Renal pelvis (tissue), 12 donors: ENCODE measurements at places on chromosomes 12 and 14.

- no peak for DNase-seq
Measured at GRCh38 chr14:23187925-23188324, 4.5 kb upstream of the SLC7A8 start.

DNA sequence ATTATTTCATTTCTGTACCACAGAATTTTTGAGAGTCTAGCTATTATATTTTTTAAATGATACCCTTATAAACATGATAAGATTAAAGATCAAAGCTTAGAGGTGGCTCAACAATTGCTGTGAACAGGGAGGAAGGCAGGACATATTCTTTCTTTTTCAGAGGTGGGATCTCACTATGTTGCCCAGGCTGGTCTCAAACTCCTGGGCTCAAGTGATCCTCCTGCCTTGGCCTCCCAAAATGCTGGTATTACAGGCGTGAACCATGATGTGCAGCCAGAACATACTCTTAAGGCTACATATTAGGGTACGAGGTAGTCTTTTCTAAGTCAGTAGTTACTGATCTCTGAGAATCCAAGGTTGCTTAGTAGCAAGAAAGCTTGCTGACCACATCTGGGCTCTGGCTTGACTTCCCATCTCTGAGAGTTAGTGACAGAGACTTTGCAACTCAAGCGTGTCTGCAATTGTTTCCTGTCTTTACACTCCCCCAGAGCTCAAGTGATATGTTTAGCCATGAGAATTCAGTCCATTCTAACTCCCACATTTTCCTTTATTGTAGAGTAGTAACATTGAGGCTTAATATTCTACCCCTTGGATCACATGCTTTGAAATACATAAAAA is 8.6 kb downstream of the RAB5B start:
- DNase-seq, result peak; percentile 61

GRCh38 chr12:66409195-66409871 is 107.0 kb downstream of the HELB start:
- DNase-seq, result peak; percentile 38

DNA sequence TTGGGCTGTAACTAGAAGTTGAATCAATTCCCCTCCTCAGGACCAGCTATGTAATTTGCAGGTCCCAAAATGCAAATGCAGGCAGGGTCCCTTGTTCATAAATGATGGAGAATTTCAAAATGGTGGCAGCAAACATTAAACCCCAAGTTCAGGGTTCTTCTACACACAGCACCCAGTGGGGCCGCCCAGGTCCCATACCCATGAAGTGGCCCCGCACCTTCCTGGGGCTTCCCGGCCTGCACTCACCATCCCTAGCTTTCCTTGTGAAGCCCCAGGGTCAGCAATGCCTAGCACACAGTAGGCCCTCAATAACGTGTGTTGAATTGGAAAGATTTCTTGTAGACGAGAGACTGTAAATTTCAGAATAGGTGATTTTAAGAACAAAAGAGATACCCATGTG is 76.0 kb downstream of the NTF3 start:
- no peak for DNase-seq

DNA sequence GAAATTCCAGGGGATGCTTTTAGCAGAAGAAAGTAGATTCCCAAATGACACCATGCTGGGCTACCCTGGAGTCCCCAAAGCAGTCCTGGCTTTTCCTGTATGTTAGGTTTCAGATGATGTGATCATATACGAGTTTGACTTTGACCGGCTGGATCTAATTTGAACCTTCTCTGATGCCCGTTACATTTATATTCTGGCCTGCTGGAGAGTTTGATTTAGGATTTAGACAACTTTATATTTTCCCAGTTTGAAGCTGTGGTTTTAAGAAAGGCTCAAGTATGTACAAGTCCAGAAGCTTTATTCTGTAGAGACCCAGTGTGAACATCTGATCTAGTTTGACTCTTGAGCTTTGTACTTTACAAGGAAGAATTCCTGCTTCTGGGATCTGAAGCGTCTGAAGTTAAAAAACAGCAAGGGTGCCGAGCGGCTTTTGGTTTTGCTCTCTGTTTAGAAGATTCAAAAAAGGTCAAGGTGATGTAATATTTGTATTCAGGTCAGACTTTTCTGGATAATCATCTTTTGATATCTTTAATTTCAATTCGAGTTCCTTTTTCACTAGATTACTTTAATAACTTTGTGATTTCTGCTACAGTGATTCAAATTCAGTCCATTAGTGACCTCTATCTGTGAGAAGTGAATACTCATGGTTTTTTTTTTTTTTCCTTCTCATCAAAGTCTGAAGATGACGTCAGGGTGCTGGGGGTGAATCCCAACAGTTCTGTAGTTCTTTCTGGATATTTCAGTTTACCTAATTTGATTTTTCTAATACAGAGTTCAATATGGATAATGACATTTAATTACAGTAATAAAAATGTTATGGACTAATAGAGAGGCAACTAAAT is 6.3 kb downstream of the FLRT2 start:
- DNase-seq, result peak; percentile 44

DNA sequence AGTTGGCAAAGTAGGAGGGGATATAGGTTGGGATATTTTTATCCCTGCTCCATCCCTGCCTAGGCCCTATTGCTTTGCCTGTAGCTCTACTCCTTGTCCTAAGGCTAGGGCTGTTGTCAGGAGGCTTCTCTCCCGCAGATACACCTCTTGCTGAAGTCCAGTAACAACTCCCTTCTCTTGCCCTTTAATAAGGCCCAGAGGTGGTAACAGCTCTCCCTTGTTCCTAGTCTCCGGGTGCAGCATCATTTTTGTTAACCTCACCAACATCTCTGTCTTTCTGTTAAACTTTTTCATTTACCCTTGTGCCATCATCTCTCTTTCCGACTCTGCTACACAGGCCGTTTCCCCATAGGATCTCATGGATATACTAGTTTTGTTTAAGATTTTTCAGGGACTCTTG is 6.3 kb downstream of the ASCL1 start:
- DNase-seq, result no peak

DNA sequence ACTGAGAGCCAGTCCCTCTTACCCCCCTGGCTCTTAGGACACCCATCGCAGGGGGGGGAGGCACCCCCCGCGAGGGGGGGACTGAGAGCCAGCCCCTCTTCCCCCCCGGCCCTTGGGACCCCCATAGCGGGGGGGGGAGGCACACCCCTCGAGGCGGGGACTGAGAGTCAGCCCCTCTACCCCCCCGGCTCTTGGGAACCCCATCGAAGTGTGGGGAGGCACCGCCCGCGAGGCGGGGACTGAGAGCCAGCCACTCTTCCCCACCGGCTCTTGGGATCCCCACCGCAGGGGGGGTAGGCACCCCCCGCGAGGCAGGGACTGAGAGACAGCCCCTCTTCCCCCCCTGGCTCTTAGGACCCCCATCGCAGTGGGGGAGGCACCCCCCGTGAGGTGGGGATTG is 48.8 kb downstream of the DDX11 start:
- DNase-seq, result no peak

GRCh38 chr12:99260456-99260996 is 387.0 kb upstream of the GARIN6 start:
- DNase-seq, result no peak

DNA sequence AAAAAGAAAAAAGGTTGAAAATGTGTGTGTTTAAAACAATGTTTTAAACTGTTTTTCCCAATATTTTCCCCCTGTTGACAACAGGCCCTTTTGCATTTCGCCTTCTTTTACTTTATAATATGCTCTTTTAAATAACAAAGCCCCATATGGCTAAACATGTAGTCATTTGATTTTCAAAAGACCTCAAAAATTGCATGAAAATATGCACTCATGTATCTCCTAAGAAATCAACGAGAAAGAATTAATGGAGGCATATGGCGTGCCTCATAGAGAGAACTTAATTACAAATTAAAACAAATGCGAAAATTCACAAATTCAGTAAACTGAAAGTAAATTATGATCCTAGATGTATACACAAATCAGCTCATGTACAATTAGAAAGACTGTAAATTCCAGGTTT is 202.6 kb upstream of the FOXN3 start:
- DNase-seq, result no peak

DNA sequence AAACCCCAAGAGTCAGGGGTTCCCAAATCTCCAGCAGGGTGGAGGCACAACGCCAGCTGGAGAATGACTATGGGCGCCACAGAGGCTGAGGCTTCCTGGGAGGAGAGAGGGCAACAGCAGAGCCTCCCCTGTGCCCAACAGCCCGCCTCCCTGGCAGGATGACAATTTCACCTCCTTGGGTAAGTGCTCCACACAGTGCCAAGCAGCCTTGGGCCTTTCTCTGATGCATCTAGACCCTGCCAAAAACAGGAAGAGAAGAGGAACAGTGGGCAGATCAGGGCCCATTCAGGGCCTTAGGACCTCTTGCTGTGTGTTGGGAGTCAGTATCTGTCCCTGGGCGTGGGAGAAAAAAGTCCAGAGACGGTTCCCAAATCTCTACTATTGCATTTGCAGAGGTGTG is 5.0 kb upstream of the OR10P1 start:
- no peak for DNase-seq

- peak; percentile 48 for DNase-seq
Measured at GRCh38 chr12:93380480-93381121, 2.9 kb downstream of the NUDT4 start.

DNA sequence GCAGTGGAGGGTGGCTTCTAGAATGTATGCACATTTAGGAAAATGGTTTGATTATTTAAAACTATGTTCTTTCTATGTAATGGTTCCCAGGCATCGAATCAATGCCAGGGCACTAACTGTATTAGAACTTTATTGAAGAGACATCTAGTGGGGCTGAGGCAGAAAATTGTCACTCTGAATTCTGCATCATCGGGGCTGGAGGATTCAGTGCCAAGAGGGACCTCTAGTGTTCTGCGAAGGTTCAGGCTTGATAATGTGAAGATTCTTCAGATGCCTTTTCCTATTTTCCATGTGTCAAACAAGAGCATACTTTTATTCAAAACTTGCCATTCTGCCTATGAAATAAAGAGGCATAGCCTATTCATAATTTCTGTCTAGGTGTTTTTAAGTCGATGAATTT is 146.3 kb downstream of the CAND1 start:
- DNase-seq, result no peak

DNA sequence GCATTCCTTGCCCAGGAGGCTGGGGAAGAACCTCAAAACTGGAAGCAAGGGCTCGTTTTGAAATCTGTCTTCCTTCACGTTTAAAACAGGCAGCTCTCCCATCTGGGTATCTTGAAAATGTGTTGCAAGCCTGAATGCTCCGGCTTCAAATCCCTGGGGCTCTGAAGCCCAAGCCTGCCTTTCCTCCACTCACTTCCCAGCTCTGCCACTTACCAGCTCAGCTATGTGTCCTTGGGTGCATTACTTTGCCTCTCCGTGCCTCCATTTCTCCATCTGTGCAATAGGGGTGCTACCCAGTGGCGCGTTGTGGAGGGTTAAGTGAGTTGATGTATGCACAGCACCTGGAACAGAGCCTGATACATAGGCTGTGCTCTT is 97.6 kb downstream of the GCH1 start:
- no peak for DNase-seq

- peak; percentile 8 for DNase-seq
Measured at GRCh38 chr12:92899386-92900001, 29.6 kb downstream of the EEA1 start.

DNA sequence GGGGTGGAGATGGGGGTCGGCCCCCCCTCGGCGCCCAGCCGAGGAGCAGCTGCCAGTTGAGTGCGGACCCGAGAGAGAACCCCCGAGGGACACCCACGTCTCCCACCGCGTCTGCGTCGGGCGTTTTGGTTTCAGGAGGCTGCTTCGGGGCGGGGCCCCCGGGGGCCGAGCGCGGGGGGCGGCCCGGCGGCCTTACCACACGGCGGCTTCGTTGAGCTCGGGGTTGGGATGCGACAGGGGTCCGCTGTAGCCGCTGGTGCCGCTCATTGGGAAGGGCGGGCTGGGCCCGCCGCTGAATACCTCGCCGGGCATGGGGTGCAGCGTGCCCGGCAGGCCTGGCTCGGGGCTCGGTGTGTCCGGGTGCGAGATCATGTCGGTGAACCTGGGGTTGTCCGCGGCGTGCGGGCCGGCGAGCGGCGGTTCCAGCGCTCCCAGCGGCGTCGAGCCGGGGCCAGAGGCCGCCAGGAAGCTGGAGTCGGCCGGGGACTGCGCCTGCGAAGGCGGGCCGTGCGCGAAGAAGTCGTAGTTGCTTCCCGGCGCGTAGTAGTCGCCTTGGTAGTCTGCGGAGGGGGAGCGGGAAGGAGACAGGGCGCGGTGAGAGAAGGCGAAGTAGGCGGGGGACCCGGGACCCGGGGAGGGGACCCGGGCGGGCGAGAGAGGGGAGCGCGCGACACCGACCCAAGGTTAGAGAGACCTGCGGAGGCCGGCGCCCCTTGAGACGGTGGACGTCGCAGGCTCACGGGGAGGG is 8.5 kb downstream of the LHX5 start:
- DNase-seq, result no peak

- DNase-seq, result no peak
Measured at GRCh38 chr12:106914796-106915634, 40.7 kb upstream of the TMEM263 start.

GRCh38 chr14:57999471-57999870 is 133.6 kb upstream of the SLC35F4 start:
- no peak for DNase-seq

DNA sequence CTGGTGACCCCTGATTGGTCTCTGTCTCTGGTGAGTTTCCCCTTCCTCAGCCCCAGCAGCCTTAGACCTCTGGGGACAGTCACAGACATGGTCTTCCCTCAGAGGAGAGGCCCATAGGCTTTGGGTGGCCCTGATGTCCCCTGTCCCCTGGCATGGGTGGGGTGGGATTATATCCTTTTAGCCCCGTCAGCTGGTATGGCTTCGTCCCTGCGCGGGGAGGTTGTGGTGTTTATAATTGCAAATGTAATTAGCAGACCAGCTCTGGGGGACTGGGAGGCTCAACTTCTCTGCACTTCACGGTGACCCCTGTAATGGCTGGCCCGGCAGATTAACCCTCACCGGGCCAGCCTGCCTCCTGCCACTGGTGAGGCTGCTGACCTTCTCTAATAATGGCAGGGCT is 5.1 kb downstream of the ESRRB start:
- DNase-seq, result no peak

- DNase-seq, result peak; percentile 60
Measured at GRCh38 chr12:69639400-69640016, 28.8 kb upstream of the LRRC10 start.

DNA sequence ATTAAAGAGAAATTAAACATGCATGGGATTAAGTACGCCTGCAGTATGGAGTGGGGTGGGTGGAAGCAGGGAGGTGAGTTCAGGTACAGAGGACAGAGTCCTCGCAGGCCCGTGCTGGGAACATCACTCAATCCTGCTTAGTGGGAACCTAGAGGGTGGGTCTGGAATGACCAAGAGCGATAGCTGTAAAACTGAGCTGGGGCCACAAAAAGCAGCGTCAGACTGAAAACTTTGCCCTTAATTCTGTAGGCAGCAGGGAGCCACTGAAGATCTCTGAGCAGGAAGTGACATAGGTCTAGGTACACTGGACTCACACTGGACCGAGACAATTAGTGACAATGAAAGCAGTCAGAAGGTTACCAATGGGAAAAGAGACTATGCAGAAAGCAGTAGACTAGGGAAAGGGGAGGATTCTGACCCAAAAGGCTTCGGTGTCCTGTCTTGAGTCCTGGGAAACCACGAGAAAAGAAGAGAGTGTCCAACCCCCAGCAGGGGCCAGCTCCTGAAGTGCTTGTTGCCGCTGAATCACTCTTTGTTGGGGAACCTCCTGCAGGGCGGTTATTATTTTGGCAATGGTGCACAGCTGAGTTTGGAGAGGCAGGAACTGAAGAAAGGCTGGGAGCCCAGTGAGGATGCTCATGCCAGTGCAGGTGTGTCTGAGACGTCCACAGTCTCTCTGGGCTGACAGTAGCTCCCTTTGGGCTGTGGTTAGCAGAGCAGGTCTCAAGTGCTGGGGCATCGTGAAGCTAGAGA is 97.4 kb downstream of the PLXNC1 start:
- DNase-seq, result no peak
